Neuronal stem cell (in vitro differentiated cells): ENCODE measurements at places on chromosomes 12 and 14.

DNA sequence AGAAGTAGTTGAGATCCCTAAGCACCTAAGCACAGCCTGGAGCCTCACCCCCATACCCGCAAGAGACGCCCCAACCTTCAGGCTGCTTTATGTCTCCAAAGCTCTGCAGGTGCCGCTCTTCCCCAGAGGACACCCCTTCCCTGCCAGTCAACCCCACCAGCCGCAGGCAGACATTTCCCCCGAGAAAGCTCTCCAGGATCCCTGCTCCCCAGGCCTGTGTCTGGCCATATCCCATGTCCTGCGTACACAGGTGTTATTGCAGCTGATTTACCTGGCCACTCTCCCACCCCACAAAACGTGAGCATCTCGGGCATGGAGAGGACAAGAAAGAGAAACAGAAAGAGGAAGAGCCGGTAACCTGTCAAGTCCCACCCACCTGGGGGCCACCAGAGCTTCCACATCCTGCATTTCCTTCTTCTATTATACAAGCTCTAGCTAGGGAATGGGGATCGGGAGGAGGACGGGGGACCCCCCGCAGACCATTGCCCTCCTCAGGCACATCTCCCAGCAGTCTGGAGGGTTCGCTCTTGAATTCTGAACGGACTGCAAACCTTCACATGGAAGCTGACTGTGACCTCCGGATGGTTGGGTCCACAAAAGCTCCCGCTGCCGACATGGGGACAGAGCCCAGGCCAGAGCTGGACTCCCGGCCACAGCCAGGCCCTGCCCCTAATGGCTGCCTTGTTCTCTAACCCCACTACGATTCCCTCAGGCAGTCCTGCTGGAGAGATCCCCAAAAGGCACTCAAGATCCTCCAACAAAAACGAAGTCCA is 17.6 kb downstream of the CCDC88C start:
- no peak for DNase-seq

DNA sequence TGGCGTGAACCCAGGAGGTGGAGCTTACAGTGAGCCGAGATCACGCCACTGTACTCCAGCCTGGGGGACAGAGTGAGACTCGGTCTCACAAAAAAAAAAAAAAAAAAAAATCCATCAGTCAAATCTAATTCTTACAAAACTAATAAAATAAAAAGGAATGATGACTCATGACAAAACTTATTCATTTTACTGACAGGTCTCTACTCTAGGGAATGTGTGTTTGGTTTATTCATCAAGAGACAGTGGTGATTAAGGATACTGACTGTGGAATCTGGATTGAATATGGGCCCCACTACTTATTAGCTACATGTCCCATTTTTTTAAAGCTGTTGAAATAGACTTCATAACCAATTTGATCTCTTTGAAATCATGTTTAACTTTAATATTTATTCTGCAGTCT is 29.3 kb upstream of the GAS2L3 start:
- DNase-seq = no peak

DNA sequence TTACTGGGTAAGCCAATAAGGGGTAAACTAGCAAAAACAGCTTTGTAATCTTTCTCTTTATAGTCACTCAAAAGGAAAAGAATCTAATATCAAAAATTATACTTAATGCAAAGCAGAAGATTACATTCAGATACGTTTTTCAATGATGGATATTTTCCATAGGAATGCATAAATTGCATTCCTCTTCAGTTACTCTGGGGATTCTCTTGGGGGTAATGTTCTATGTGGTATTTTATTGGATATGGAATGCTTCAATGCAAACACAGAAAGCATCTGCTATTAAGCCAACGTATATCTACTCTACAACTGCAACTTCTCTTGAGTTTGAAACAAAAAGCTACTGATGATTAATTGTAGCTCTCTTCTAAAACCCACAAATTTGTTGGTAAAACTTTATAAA is 106.0 kb downstream of the SLC41A2 start:
- DNase-seq = no peak

GRCh38 chr12:100189636-100190394 is 10.8 kb upstream of the ACTR6 start:
- DNase-seq = no peak

GRCh38 chr12:105920161-105920684 is 218.5 kb downstream of the NUAK1 start:
- no peak for DNase-seq

- no peak for DNase-seq
These were observed 256.2 kb upstream of the DDHD1 start for GRCh38 chr14:53409289-53409688.

GRCh38 chr12:69501154-69501895 is 31.1 kb downstream of the FRS2 start:
- DNase-seq = no peak

GRCh38 chr12:80752464-80752863 is 35.8 kb downstream of the MYF5 start:
- no peak for DNase-seq

DNA sequence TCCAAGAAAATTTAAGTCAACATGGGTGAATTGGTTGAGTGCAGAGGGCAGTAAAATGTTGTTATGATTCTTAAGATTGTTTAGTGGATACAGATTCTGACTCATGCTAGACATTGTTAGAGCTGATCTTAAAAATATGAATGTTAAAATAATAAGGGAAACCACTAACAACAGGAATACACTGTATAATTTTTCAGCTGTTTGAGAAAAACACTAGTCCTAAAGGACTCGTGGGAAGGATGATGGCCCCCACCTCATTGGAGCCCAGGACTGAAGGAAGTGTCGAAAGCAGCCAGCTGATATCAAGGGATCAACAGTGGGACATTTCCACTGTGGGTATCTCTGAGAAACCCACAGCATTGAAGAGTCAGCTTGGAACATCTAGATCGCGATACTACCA is 82.9 kb upstream of the SCAF11 start:
- DNase-seq = no peak

- no peak for DNase-seq
These were observed 15.8 kb upstream of the TMCC3 start for GRCh38 chr12:94666158-94666557.

DNA sequence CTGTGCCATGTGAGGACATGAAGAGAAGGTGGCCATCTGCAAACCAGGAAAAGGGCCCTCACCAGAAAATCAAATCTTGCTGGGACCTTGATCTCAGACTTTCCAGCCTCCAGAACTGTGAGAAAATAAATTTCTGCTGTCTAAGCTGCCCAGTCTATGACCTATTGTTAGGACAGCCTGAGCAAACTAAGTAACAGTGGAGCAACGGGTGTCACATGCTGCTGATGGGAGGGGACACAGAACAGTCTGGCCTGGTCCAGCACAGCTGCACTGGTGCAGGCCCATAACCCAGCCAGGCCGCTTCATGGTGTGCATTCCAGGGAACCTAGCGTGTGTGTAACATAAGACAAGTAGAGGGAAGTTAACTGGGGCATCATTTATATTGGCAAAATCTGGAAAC is 42.1 kb downstream of the GRIP1 start:
- DNase-seq = no peak

DNA sequence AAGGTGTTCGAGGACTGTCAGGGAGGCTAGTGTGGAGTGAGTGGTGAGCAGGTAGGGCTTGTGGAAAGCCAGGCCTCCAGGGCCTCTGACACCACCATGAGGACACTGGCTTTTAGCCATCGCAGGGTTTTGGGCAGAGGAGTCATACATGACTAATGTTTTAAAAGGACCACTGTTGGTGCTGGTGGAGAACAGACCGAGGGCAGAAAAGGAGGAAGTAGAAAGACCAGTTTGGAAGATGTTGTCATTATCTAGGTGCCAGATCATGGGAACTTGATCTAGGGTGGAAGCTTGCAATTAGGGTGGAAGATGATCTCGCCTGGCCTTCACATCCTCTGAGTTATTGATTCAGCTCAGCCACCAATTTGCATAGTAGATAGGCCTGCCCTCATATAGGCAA is 144.2 kb downstream of the C12orf75 start:
- DNase-seq = no peak

DNA sequence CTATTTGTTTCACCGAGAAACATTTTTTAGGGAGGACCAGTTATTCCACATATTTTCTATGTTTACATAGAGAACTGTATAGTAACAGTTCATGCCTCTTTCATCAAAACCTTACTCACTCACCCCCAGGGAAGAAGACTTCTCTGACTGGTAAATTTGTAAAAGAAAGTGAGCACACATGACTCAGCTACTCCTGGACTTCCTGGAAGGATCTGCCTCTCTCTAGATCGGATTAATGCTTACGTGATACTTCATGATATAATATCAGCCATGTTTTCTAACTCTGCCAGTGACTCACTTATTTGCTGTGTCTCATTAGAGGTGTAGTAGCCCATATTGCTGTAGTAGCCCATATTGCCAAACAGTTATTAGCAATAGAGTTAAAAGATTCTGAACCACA is 494.3 kb upstream of the ATXN7L3B start:
- DNase-seq = no peak

- no peak for DNase-seq
These were observed 19.2 kb upstream of the TBX5 start for GRCh38 chr12:114425031-114425626.

GRCh38 chr12:95240556-95240955 is 22.9 kb downstream of the VEZT start:
- DNase-seq = no peak

DNA sequence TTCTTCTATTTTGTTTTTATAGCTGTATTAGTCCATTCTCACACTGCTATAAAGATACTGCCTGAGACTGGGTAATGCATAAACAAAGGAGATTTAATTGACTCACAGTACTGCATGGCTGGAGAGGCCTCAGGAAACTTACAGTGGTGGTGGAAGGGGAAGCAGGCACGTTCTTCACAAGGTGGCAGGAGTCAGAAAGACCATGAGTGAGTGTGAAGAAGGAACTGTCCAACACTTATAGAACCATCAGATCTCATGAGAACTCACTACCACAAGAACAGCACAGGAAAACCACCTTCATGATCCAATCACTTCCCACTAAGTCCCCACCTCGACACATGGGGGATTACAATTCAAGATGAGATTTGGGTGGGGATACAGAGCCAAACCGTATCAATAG is 42.3 kb downstream of the ARMH4 start:
- DNase-seq = no peak

- no peak for DNase-seq
These were observed 186.7 kb downstream of the PLCZ1 start for GRCh38 chr12:18551106-18551505.

- no peak for DNase-seq
These were observed 130.3 kb upstream of the RASSF8 start for GRCh38 chr12:25828188-25828587.

DNA sequence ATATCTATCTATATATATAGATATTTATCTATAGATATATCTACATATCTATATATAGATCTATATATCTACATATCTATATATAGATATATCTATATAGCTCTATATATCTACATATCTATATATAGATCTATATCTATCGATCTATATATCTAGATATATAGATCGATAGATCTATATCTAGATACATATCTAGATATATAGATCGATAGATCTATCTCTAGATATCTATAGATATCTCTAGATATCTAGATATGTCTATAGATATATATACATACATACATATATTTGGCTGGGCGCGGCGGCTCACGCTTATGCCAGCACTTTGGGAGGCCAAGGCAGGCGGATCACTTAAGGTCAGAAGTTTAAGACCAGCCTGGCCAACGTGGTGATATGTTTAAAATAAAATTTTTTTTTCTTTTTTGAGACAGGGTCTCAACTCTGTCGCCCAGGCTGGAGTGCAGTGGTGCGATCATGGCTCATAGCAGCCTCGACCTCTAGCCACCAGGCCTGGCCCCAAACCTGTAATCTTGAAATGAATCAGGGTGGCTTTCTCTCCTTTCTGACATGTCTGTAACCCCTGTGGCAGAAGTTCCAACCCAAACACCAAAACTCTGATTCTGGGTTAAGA is 18.1 kb downstream of the ARPC3 start:
- no peak for DNase-seq

DNA sequence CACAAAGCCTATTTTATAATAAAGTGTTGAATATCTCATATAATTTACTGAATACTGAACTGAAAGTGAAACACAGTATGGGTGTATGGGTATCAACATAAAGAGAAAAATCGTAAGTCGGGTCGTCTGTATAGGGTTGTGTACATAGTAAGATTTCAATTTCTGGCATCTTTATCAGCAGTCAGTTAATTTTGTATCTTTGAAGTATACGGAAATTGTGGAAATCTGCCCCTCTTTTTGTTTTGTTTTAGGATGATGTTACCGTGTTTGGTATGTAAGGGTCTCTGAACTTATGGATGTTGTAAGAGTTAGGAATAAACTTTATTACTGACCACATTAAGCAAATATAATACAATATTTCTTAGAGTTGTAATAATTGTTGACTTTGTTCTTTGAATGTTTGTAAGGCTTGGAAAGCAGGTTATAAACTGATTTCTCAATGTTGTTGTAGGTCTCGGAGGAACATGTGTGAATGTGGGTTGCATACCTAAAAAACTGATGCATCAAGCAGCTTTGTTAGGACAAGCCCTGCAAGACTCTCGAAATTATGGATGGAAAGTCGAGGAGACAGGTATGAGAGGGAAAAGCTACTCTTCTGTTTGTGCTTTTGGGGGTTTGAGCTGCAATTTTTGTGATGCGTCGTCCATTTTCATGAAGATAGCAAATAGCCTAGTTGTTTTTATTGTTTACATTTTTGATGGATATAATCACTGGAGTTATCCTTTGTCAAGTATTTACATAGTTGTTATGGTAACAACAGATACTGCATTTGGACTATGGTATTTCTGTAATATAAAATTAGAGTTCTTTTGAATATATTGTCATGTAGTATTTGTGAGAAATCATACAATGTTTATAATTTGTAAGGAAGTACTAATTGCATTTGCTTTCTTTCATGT is 12.0 kb downstream of the EID3 start:
- no peak for DNase-seq

GRCh38 chr12:108273217-108273616 is 65.9 kb downstream of the CMKLR1 start:
- no peak for DNase-seq

- DNase-seq = peak; percentile 49
These were observed 718 bp downstream of the CCDC92 start for GRCh38 chr12:123971770-123972456.

- DNase-seq = peak; percentile 1
These were observed 32.6 kb downstream of the COCH start for GRCh38 chr14:30906752-30907658.

DNA sequence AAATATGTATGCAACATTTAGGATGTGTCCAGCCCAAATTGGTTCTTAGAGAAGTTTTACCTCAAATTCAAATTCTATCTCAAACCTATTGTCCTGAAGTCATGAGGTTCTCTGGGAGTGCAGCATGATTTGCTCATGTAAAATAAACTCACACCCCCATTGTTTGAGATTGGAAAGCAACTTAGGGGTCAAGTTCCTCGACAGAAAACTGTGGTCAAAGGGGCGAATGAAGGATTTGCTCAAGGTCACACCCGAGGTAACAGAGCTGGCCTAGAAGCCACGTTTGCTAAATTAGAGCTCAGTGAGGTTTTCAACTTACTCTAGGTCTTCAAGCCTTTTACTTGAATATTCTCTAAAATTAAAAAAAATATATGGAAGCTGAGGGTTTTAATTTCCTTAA is 197.7 kb upstream of the GZMB start:
- no peak for DNase-seq

- no peak for DNase-seq
These were observed 2.2 kb downstream of the DHRS1 start for GRCh38 chr14:24297190-24297964.
